Activated naive CD8-positive, alpha-beta T cell treated with anti-CD3 and anti-CD28 coated beads, Interleukin-2, amount 10 ng/mL, durations not matched to agents 7 days and 5 days (primary cell): ENCODE measurements at places on chromosomes 6 and 20. TPM values are rescaled to one million over a fixed set of nuclear protein-coding genes. Genes with fewer than 3 reads are reported as not detected.

GRCh38 chr20:61288331-61288784 is 36.3 kb downstream of the CDH4 start:
- no peak for DNase-seq

- DNase-seq = no peak
Measured at GRCh38 chr20:8322662-8323217, 190.7 kb downstream of the PLCB1 start.

MCCD1 gene
- not detected for total RNA-seq

SSTR4 gene
- total RNA-seq = not detected

DNA sequence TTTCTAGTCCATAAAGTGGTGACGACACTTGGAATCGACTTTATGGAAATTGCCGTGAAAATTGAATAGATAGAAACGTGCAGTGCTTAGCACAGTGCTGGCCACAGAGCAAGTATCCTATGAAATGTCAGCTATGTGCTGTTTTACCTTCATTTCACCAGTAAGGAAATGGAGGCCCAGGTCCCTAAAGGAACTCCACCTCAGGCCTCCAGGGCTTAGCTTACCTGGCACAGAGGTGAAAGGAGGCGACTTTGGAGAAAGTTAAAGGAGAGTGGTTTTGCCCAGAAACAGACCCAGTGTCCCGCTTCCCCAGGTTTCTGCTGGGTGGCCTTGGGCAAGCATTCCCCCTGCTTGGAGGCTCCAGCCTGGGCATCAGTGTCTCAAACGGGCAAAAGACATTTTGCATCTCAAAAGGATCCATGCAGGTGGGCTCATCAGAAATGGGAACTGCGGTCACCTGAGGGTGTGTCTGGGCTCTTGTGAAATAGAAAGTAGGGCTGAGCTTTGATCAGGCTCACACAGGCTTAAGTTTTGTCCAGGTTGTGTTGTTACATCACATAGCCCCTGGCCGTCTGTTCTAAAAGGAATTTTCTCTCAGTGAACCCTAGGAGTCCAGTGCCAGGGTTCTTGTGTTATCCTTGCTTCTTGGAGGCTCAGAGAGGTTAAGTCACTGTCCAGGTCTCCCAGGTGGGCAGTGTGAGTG is 6.8 kb upstream of the TULP1 start:
- DNase-seq = no peak

TIAM2 gene
- total RNA-seq = 5.2 TPM

HACE1 gene
- 19.3 TPM for total RNA-seq

DNA sequence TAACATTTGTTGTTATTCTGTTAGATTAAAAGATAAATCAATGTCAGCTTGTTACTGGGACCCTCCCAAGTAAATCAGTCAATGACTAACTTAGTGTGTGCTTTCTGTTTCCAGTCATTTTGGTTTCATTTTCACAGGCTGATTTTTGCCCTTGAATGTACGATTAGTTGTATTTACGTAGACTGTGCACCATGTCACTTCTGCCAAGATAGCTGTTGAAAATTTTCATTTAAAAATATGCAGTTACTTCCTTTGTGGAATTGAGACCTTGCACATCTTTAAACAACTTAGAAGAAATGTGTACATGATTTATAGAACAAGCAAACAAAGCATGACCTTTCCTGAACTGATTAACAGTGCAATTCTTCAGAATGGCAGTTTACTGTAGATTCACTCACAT is 944.8 kb upstream of the CITED2 start:
- no peak for DNase-seq

DNA sequence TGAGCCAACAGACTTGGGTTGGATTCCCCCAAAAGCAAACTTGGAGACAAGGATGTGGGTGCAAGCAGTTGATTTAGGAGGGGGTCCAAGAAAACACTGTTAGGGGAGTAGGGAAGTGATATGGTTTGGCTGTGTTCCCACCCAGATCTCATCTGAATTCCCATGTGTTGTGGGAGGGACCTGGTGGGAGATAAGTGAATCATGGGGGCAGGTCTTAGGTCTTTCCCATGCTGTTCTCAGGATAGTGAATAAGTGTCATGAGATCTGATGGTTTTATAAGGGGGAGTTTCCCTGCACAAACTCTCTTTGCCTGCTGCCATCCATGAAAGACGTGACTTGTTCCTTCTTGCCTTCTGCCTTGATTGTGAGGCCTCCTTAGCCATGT is 542.6 kb downstream of the DHX35 start:
- no peak for DNase-seq

SEMG1 gene
- not detected for total RNA-seq

GRCh38 chr6:33583591-33584155 is 3.6 kb upstream of the BAK1 start:
- no peak for DNase-seq

DNA sequence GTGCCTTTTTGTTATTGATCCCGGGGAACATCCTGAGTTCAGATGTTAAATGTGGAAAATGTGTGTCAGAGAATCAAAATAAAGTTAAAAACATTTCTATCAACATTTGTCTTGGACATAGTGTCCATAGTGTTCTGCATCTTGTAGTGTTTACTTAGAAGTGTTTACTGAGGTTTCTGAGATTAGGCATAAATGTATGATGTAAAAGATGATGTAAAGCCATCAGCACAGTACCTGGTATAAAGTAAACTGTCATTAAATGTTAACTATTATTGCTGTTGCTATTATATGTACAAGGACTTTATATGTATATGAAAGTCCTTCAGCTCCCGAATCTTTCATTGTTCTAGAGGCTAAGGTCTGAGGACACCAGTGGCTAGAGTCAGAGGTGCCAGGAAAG is 28.2 kb upstream of the VEGFA start:
- no peak for DNase-seq
